Stimulated activated CD8-positive, alpha-beta memory T cell treated with anti-CD3 and anti-CD28 coated beads, Interleukin-4, amount 100 ng/mL, for 1 hour (primary cell): ENCODE measurements at places on chromosomes 16 and 17.

GRCh38 chr16:24747441-24747840 lies 18.0 kb downstream of the TNRC6A start:
- DNase-seq = no peak

GRCh38 chr17:41777157-41777573 lies 9.3 kb downstream of the JUP start:
- DNase-seq = no peak

DNA sequence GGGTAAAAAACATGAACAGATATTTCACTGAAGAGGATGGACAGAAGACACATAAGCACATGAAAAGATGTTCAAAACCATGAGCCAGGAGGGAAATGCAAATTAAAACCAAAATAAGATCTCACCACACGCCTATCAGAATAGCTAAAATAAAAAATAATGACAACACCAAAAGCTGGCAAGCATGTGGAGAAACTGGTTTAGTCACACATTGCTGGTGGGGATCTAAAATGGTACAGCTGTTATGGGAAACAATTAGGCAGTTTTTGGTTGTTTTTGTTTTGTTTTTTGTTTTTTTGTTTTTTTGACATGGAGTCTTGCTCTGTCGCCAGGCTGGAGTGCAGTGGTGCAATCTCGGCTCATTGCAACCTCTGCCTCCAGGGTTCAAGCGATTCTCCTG lies 44.7 kb upstream of the TEKT3 start:
- no peak for DNase-seq

GRCh38 chr17:30586818-30587595 lies 109.8 kb downstream of the GOSR1 start:
- no peak for DNase-seq

DNA sequence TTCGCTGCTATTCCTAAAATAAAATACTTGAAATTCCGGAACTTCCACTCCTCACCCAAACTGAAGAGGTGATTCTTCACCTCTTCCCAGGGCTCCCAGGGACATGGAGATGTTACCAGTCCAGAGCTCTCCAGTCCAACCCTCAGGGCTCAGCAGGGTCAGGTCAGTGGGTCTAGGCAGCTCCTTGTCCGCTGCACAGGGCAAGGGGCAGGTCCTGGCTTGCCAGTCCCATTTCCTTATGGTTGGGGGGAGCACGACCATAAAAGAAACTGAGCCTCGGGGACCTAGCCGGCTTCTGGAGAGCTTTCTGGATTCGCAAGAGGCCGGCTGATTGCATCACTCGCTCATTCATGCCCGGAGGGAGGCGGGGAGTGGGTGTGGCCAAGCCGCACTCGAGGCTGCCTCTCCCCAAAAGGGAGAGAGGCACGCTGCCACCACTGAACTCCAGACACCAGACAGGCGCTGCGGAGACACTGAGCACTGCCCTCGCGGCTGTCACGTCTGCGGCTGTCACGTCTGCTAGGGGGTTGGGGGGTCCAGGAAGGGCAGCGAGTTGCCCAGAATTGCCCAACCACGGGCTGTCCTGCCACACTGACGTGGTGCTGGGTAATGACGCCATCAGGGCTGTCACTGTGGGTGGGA lies 15.8 kb downstream of the SLC7A5 start:
- peak; percentile 76 for DNase-seq

DNA sequence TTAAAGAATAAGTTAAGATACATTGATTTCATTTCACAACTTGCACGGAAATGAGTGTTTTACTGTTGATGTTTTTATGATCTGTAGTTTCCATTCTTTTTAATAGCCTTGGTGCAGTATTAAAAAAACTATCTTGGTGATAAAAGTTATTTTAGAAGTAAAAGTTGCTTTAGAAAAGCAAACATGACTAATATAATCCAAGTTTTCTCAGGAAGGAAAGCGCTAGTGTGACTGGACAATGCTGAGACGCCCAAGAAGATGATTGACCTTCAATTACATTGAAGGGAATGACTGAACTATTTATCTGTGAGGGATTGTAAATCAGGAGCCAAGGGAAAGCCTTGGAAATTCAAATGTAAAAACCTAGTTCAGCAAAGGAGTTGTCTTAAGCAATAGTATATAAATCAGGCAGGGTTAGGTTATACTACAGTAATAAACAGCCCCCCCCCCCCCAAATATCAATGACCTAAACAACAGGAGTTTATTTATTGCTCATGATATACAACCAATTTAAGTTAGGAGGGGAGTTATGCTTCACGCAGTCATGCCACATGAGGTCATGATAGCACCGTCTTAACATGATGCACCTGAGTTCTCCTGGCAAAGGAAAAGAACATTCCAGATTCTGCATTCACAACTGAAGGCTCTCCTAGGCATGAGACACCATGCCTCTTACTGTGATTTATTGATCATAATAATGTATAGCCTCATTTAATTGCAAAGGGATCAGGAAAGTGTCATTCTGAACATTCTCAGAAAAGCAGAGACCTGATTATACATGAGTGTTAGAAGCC lies 443.8 kb downstream of the CDH13 start:
- no peak for DNase-seq

DNA sequence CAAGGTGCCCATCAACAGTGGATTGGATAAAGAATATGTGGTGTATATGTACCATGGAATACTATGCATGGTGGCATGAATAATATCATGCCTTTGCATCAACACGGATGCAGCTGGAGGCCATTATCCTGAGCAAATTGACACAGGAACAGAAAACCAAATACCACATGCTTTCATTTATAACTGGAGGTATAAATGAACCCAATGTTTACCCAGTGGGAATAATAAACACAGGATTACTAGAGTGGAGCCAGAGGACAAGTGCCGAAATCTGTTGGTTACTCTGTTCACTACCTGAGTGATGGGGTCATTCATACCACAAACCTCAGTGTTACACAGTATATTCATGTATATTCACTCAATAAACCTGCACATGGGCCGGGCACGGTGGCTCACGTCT lies 125.2 kb downstream of the CDH11 start:
- DNase-seq = no peak

DNA sequence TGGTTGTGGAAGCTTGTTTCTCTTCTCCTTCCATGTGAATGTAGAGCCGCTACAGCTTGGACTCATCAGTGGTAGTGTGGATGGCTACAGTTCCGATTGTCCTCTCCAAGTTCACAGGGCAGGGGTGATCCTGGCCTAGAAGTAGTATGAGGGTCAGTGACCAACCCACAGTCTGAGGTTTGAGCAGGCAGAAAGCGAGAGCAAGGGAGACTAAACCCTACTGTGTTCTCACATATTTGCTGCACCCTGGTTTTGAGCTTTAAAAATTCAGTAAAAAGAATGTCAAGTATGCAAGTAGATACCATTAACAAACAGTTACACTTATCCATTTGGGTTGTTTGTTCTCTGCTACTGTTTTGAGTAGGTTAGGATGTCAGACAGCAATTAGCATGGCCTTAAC lies 148.9 kb downstream of the MRTFB start:
- no peak for DNase-seq

DNA sequence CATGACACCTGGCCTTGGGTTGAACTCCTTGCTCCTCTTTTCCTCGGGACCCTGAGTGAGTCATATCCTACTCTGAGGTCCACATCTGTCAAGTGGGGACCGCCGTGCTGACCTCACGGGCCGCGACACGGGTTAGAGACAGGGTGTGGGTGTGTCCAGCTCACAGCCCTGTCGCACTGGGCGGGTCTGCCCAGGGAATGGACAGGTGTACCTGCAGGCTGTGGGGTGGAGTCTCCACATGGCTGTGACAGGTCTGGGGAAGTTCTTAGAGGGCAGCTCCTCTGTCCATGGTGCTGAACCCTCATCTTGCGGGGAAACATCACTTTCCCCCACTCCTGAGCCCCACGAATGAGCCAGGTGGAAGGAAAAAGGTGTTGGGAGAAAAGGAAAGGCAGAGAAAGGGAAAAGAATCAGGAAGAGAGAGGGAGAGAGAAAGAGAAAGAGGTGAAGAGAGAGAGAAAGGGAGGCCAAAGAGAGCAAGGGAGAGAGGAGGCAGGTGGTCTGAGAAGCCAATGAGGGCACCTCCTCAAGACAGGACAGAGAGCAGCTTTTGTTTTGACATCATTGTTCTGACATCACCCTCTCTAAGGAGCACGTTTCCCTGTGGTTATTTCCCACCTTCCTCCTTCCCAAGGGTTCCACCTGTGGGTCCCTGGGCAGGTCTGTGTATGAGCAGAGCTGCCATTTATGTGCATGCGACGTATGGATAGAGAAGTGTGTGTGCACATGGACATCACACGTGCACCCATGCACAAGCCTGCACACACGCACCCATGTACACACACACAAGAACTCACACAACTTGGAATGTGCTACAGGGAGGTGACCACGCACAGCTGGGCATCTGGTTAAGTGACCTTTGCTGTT lies 32.6 kb upstream of the CBFA2T3 start:
- DNase-seq = no peak

- no peak for DNase-seq
These were observed 368.1 kb downstream of the C16orf95 start for GRCh38 chr16:86949116-86949515.

DNA sequence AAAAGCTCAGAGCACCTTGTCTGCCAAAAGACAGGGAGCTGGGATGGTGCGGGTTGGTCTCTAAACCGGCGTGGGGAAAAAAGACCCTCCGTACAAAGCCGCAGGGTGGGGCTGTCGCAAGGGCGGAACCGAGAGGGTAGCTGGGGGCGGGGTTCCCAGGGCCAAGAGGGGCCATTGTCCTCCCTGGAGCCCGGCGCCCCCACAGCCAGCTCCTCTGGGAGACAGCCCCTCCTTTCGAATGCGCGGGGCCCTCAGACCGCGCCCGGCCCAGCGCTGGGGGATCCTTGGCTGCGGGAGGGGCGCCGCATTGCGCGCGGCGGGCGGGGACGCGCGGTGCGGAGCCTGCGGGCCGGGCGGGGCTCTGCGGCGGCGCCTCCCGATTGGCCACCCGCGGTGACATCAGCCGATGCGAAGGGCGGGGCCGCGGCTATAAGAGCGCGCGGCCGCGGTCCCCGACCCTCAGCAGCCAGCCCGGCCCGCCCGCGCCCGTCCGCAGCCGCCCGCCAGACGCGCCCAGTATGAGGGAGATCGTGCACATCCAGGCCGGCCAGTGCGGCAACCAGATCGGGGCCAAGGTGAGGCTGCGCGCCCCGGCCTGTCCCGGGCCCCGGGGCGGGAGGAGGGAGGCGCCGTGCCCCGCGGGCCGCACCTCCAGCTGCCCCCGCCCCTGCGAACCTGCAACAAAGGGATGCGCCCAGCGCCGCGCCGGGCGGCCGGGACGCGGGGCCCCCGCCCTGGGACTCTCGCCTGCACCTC lies at the start of gene TUBB3:
Gene TUBB3, plus strand, starts transcription at position 459 of the 756 bp plus-strand sequence. Its CDS starts 60 bp downstream, at position 519.
- DNase-seq = no peak

DNA sequence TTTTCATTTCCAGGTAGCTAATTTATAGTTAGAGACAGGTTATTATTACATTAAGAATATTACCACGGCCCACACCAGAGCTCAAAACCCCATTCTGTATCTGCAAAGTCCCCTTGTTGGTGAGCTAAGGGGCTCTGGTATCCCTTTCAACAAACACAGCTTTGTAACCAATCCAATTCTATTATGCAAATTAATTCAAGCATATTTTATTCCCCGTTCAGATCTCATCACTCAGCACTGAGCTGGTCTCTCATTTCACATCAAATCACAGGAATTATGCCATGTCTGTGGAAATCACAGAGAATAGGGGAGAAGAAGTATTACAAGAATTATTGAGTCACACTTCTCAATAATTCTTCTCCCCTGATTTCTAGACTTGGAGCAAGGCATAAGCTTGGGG lies 111.7 kb downstream of the CDH11 start:
- DNase-seq = no peak

DNA sequence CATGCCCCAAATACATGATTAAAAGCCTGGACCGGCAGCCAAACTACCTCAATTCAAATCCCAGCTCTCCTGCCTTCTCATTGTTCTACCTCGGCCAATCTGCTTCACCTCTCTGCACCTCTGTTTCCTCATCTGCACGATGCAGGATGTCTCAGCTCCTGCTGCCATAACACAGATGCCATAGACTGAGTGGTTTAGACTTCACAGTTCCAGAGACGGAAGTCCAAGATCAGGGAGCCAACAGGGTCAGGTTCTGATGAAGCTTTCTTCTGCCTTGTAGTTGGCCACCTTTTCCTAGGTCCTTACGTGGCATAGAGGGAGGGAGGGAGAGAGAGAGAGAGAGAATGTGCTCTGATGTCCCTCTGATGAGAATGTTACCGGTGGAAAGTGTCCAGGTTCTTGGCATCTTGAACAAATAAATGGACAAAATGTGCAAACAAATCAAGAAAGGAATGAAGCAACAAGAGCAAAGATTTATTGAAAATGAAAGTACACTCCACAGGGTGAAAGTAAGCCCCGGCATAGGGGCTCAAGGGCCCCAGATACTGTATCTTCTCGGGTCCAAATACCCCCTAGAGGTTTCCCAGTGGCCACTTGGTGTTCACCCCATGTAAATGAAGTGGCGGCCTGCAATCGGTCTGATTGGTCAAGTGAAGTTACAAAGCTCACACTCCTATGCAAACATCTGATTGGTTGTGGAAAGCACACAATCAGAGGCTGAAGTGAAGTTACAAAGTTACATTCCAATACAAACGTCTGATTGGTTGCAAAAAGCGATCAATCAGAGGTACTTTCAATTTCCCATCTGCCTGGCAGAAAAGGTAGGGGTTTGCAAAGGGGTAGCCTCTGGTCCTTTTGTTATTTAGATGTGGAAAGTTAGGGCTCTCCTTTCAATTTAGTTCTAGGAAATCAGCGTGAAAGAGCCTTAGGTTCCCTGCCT lies 43.3 kb upstream of the ZCCHC14 start:
- DNase-seq = no peak

DNA sequence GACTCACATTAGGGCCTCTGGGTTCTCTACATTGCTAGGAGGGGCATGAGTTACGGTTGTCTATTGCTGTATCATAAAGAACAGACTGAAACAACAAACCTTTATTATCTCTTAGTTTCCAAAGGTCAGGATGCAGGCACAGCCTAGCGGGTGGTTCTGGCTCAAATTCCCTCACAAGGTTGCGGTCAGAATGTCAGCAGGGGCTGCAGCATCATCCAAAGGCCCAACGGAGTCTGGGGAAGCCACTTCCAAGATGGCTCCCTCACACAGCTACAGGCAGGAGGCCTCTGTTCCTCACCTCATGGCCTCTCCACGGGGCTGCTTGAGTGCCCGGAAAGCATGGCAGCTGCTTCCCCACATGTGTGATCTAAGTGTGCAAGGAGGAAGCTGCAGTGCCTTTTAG lies 29.6 kb upstream of the ZFPM1 start:
- DNase-seq = no peak

DNA sequence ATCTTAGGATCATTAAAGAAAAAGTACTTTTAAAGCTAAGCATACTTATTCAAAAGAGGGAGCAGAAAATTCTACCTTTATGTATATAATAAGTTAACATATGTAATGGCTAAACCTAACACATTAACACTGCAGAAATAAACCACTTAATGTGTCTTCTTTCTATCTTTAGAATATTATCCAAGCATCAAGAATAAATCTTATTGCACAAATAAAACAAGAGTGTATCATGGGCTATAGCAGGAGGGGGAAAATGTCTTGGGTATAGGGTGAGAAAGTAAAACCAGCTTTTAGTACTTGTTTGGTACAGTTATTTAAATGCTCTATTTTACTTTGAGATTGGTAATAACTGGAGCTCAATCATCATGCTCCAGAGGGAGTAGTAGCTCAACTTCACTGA lies 10.9 kb downstream of the PRKCA start:
- DNase-seq = no peak
